ENCODE measurements at places on chromosomes 6 and 20.

DNA sequence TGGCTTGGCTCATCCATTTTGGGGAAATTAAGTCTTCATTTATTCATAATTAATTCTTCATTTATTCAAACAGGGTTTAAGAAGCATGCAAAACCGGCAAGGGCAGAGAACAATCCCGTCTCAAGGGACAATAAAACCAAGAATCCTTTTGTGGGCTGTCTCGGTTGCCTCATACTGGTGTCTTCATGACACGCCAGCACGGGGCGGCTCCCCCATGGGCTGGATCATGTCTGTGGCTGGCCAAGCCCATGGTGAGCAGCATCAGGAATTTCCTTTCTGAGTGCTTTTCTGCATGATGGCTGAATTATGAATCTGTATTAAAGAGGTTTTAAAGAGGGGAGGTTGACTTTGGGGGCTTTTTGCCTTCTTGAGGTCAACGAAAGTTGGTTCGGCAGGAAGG lies 38.3 kb upstream of the DUSP22 start:
- no peak for DNase-seq

- DNase-seq, result peak; percentile 95
These were observed at the start of gene NQO2 for GRCh38 chr6:2999618-3000557. TSS of gene NQO2 (plus strand) at chr6:2999894. CDS start at chr6:3006553, 6,659 bp downstream.

- no peak for DNase-seq
These were observed 208.6 kb downstream of the UST start for GRCh38 chr6:148955441-148955840.

DNA sequence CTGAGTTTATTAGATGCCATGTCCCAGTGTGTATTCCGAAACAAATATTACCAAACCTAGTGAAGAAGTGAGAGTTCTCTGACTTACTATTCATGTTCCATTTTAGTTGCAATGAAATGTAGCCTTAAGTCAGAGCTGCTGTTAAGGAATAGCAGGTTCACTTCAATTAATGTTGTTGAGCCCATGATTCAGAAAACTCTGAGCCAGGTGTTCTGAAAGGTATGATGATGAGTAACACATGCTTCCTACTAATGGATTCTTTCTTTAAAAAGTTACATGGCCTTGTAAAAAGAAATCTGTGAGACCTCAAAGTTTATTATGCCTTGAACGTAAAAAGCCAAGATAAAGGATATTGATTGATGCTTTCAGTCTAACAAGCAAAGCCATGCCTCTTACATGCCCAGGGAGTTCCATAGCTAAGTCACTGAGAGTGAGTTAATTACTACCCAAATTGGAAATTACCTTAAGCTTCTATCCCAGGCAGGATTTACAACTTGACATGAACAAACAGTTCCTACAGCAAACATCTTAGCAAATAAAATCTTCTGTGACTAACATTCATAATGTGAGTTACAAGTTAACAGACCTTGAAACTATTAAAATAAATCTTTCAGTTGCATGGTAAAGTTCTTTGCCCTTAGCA lies 122.9 kb downstream of the AKAP7 start:
- DNase-seq, result no peak

GRCh38 chr6:105606831-105607463 lies 204.1 kb upstream of the PREP start:
- DNase-seq, result no peak

DNA sequence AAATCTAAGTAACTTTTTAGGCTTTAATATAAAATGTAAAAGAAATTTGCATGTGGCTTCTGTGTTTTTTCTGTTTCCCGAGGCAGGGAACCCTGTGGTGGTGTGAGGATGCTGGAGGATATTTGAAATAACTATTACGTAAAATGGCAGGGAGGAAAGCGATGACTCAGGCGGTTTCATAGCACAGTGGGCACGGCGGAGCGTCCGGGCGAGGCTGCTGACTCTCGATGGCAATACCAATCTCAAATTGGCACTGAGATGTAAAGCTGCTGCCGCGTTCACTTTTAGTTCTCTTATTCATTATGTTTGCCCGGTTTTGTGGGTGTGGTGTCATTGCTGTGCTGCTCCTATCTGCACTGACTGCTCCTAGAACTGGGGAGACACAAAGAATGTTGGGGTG lies 254.3 kb downstream of the THBS2 start:
- no peak for DNase-seq

GRCh38 chr6:44003345-44004061 lies 123.7 kb downstream of the MRPL14 start:
- DNase-seq, result peak; percentile 30

GRCh38 chr20:7902879-7903278 lies 37.4 kb downstream of the HAO1 start:
- DNase-seq, result no peak

- DNase-seq, result no peak
These were observed 82.1 kb downstream of the GCNT2 start for GRCh38 chr6:10603219-10603618.

DNA sequence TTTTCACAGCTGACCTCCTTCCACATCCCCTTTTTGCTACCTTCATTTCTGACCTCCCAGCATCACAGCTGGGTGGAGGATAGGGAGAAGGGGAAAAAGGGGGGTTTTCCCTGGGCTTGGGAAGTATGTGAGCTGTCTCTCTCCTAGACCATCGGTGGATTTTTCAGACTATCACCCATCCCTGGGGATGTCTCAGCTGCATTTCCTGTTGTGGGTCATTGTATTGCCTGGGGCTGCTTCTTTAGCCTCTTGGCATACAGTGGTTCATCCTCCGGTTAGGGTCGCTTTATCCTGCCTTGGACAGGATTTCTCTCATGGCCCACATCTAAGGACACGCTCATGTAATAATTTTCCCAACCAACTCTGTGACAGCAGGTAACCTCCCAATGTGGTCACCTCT lies 142.5 kb upstream of the ARG1 start:
- DNase-seq, result no peak

DNA sequence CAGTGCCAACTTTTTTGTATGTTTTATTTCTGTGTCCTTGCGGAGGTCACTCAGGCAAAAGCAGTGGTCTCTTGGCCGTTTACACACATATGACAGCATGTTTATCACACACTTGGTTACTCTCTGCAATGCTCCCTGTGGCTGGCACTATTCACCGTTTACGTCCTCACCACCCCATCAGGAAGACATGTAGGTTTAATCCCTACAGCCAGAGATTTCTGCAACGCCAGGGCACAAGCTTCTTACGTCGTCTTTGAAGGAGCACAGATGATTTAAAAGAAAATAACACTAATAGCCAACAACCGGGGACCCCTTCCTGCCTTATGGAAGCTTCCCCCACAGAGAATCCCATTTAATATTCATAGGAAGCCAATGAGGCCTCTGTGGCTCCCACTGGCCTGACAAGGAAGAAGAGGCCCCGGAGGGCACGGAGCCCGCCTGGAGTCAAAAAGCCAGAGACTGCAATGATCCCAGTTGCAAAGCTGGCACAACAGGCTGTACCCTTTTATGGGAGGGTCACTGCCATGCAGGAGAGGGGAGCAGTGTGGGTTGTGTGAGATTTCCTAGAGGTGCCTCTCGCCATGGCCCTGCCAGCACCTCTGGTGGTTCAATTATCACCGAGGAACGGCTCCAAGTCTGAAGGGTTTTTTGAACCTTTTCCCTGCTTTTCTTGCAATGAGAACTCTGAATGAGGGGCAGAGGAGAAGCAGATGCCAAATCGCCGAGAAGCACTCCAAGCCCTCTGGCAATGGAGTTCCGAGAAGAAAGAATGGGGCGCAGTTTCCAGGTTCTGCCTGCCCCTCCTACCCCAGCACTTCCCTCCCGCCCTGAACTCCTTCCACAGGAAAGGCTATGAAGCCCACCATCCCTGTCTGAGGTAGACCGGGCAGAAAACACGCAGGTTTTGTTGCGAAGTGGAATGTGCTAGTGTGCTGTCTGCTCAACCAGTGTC lies 96.2 kb downstream of the THBS2 start:
- no peak for DNase-seq

GRCh38 chr6:11571073-11571472 lies 33.5 kb downstream of the TMEM170B start:
- DNase-seq, result no peak

- no peak for DNase-seq
These were observed 1267.0 kb upstream of the CITED2 start for GRCh38 chr6:140641412-140641811.

- no peak for DNase-seq
These were observed 114.8 kb downstream of the SCML4 start for GRCh38 chr6:107709341-107709740.

GRCh38 chr6:35165630-35166071 lies 24.5 kb upstream of the TCP11 start:
- DNase-seq, result no peak

DNA sequence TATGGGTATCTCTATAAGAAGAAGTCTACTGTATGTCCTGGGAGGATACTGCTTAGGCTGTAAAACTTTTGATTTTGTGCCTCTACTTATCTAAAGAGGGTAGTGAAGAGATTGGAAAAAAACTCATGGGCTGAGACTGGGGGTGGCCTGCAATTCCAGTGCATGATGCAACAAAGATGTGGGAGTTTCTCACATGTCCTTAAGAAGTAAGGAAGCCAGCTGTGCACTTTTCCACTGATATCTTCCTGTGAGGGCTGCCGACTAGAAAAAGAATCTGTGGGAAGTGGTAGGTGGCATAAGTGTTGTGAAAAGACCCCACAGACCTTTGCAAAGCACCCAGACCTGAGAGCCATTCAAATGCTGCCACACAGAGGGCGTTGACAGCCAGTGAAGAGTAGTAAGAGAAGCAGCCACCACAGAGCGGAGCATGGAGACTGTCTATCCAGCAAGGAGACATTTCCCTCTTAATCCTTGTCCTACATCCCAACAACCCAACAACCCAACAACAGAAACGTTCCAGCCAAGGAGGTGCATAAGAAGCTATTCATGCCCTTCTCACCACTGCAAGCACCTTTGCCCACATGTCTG lies 65.1 kb downstream of the PFDN4 start:
- DNase-seq, result no peak

- no peak for DNase-seq
These were observed 14.8 kb downstream of the MTCH1 start for GRCh38 chr6:36970892-36971842.

DNA sequence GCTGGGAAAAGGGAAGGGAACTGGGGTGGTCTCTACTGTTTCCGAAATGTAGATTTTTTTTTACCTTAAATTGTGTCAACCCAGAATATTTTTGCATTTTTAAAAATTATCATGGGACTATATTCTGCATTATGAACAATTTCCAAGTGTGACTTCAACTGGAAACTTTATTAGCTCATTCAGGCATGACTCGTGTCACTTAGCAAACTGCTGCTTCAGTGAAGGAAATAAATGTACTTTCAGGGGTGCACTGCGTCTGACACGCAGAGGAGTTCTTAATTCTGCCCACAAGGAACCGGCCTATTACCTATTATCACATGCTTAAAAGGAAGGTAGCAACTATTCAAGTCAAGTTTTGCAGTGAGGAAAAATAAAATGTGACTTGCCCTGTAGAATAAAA lies 291.3 kb upstream of the PRDM1 start:
- no peak for DNase-seq

- DNase-seq, result peak; percentile 31
These were observed 542 bp downstream of the ATP5F1E start for GRCh38 chr20:59031564-59032022.

DNA sequence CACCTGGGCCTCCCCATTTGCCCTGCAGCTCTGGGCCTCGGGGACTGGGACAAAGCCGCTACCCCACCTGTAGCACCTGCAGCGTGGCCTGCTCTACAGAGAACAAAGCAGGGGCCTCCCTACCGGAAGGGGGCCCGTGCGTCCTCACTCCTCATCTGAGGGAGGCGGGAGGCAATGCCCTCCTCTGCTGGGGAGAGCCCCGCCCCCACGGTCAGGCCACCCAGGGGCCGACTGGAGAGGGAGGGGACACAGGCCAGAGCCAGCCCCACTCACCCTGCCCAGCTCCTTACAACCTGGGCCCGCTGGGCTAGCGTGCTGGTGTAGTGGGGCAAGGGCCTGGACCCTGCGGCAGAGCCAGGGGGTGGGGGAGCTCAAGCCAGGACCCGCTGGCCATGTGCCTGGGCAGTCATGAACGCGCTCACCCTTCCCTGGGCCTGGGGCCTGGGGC lies 8.0 kb downstream of the LAMA5 start:
- DNase-seq, result no peak

- DNase-seq, result no peak
These were observed 55.6 kb downstream of the SLC22A1 start for GRCh38 chr6:160177220-160177619.

DNA sequence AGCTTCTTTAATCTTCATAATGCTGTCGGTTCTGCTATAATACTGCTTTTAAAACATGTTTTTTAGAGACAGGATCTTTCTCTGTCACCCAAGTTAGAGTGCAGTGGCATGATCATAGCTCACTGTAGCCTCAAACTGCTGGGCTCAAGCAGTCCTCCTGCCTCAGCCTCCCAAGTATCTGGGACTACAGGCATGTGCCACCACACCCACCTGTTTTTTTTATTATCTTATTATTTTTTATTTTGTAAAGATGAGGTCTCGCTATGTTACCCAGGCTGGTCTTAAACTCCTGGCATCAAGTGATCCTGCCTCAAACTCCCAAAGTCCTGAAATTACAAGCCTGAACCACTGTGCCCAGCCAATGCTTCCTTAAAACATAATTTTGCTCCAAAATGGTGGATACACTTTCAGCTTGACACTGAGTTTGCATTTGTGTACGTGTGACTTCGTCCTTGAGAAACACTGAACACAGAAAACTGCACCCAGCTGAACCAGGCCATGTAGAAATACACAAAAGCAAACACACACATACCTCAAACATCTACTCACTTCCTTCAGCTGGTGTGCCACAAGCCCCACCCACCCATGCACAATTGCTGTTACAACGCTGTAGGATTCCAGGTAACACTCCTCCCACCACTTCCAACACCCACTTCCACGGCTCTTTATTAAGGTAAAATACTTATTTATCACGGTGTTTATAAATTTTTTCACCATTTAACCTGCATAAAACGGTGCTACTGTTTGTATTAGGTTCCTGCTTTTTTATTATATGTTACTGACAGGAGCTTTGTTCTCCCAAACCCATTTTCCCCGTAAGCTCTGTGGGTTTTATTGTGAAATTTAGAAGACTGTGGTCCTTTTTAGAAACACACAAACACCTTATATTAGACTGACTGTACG lies 109.1 kb downstream of the TSHZ2 start:
- peak; percentile 52 for DNase-seq

DNA sequence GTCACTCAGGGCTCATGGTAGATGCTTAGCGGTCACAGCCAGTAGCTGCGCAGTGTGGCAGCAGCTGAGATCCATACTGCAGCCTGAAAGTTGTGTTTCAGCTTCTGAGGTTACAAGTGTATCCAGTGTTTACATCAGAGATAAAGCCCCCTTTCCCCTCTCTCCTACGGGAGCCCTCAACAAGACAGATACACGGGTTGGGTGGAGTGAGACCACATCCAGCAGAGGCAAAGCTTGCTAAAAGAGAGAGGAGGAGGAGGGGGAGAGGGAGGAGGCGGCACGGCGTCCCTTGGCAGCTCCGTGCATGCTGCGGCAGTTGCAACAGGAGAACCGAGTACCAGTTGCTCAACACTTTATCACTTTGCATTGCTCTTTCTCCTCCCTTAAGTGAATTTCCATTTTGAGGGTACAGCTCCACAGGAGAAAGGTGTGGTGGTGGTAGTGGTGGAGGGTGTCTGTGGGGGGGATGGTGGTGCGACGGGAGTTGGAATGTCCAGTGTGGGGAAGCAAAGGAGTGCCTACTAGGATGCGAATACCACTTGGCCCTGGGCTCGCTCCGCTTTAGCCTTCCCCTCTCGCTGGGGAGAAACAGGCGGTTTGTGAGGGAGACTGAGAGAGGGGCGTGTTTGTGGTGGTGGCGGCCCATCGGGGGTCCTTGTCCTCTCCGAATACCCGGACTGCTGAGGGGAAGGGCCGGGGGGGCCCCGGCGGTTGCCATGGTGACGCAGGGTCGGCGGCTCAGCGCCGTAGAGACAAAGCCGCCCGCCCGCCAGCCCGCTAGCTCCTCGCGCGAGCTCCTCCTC lies 405 bp upstream of the RNF182 start:
- no peak for DNase-seq

- DNase-seq, result no peak
These were observed 6.1 kb downstream of the COL21A1 start for GRCh38 chr6:56241124-56241802.
